Natural killer cell treated with Interleukin-12 subunit alpha and Interleukin-12 subunit beta and Interleukin-15 and Interleukin-18, amount 100 ng/mL, for 72 hours (primary cell): ENCODE measurements at places on chromosomes 16 and 17. TPM values are rescaled to one million over a fixed set of nuclear protein-coding genes. Genes with fewer than 3 reads are reported as not detected.
A peak's percentile ranks its signal among the peaks of the same experiment; 100 is the strongest.

GRCh38 chr16:89921131-89921701, 1.9 kb upstream of the TUBB3 start:
- no peak for DNase-seq
- H3K4me3 ChIP-seq: peak overlapping the region; percentile 90
- H3K36me3 ChIP-seq: no peaks in the 10 kb centered on the region
- peaks cover 10% of the 10 kb centered on the region for H3K27me3 ChIP-seq
- H3K4me1 ChIP-seq: peaks cover 24% of the 10 kb centered on the region
- H3K27ac ChIP-seq: no peak overlapping the region

- H3K36me3 ChIP-seq: no peaks in the 10 kb centered on the region
- no peak overlapping the region for H3K27ac ChIP-seq
- peaks cover 4% of the 10 kb centered on the region for H3K27me3 ChIP-seq
- peaks cover 2% of the 10 kb centered on the region for H3K4me1 ChIP-seq
Observed at GRCh38 chr16:74717367-74717766, 16.7 kb upstream of the MLKL start.

- H3K36me3 ChIP-seq: no peaks in the 10 kb centered on the region
- no peak overlapping the region for H3K27ac ChIP-seq
- DNase-seq: no peak
- no peaks in the 10 kb centered on the region for H3K27me3 ChIP-seq
Observed at GRCh38 chr17:69967910-69968411, 107.1 kb upstream of the KCNJ16 start.

DNA sequence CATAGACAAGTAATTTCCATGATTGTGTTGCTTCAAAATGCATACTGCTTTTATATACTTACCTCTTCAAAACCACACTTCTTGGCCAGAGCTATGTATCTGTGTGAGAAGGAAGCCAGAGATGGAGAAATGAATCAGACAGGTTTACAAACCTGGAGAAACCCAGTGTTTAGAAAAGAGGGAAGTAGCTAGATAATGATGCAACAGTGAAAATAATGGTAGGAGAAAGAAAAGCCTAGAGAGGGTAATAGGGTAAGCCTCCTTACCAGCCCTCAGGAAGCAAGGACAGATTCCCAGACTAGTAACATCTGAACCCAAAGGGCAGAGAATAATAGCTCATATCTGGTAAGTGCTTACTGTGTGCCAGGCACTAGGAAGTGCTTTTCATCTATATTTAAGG, 250.3 kb upstream of the CDH11 start:
- DNase-seq: no peak
- no peaks in the 10 kb centered on the region for H3K27me3 ChIP-seq
- no peak overlapping the region for H3K27ac ChIP-seq

DNA sequence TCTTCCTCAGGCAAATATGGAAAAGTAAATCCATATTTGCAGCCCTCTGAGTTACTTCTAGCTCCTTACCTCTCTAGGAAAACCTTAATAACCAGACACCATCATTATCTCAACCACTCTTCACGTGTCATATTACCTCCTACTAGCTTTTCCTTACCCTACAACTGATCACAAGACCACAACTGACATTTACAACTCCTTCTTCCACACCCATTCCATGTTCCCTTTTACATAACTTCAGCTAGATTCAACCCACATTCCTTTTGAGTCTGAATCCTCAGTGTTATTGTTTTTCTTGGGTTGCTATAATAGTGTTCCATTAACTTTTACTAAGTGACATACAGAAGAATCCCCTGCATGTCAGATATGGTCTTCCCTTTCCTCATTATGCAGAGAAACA, 4.7 kb upstream of the OR1E2 start:
- no peaks in the 10 kb centered on the region for H3K36me3 ChIP-seq
- no peak for DNase-seq
- H3K4me3 ChIP-seq: no peak overlapping the region
- peaks cover 22% of the 10 kb centered on the region for H3K27me3 ChIP-seq

DNA sequence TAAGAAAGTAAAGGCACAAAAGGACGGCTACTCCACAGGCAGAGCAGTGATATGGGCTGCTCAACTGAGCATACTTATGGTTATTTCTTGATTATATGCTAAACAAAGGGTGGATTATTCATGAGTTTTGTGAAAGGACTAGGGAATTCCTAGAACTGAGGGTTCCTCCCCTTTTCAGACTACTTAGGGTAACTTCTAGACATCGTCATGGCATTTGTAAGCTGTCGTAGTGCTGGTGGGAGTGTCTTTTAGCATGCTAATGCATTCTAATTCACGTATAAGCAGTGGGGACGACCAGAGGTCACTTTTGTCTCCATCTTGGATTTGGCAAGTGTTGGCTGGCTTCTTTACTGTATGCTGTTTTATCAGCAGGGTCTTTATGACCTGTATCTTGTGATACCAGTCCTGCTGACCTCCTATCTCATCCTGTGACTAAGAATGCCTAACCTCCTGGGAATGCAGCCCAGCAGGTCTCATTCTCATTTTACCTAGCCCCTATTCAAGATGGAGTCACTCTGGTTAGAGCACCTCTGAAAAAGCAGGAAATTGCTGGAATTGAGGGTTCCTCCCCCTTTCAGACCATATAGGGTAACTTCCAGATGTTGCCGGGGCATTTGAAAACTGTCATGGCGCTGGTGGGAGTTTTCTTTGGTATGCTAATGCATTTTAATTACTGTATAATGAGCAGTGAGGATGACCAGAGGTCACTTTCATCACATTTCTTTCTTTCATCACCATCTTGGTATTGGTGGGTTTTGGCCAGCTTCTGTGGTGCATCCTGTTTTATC, 388.5 kb downstream of the XYLT1 start:
- H3K4me1 ChIP-seq: no peaks in the 10 kb centered on the region
- no peak overlapping the region for H3K4me3 ChIP-seq
- peaks cover 5% of the 10 kb centered on the region for H3K27me3 ChIP-seq
- no peaks in the 10 kb centered on the region for H3K36me3 ChIP-seq

Gene TP53TG3C
- not detected for total RNA-seq

Gene KIF18B
- 26.5 TPM for total RNA-seq

- no peak overlapping the region for H3K4me3 ChIP-seq
- no peaks in the 10 kb centered on the region for H3K27me3 ChIP-seq
- no peaks in the 10 kb centered on the region for H3K36me3 ChIP-seq
- H3K4me1 ChIP-seq: peaks cover 51% of the 10 kb centered on the region
Observed at GRCh38 chr17:40617678-40618240, 29.9 kb downstream of the SMARCE1 start.

Gene RAP1GAP2
- 14.5 TPM for total RNA-seq

DNA sequence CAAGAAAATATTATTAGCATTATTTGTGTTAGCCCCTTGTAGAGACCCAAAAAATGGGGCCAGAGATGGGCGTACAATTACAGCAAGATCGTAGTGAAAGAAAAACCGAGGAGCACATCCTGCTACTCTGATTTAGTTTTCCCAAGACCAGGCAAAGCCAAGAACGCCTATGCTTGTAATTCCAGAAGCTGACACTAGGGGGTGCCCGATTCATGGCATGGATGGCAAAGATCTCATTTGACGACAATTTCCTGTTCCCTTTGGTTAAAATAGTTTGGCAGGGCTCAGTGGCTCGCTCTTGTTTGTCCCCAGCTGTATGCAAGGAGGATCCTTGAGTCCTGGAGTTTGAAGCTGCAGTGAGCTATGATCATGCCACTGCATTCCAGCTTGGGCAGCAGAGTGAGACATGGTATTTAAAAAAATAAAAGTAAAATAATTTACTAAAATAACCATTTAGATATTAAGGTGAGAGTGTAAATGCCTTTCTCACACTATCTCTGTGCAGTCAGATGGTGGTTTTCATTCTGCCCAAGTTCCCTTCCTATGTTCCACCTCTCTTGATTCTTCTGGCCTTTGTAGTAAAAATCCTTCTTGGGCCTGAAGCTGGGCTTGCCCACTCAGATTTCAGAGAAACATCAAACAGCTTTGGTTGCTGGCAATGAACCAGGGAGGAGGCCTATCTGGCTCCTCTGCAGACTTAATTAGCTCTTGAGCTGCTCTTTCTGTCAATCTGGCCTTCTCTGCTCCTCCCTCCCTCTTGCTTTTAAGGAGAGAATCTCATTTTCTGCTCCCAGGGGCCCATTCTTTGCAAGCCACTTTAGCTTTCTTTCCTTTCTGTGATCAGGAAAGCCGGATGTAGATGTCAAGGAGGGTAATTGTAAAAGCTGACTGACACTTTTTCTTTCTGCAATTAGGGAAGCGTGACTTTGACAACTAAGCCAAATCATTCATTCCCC, 31.2 kb downstream of the TMEM238L start:
- H3K27ac ChIP-seq: no peak overlapping the region
- DNase-seq: no peak
- peaks cover 11% of the 10 kb centered on the region for H3K36me3 ChIP-seq
- H3K4me1 ChIP-seq: no peaks in the 10 kb centered on the region
- H3K27me3 ChIP-seq: peaks cover 5% of the 10 kb centered on the region
- H3K4me3 ChIP-seq: no peak overlapping the region

DNA sequence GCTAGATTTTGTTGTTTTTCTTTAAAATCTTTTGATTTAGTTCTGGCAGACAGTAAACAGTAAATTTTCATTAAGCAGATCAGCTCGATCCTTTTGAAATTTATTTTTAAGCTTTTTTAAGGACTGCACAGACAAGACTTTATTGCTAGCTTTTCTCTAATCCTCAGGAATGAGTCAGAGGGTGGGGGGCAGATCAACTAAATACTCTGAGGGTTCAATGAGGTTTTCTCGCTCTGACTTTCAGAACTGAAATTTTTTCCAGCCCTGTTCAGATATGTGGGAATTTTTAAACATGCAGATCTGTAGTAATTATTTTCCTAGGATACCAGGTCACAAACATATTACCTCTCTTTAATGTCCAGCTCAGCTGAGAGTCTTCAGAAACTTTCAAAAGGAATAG, 977.2 kb downstream of the CDH11 start:
- H3K4me1 ChIP-seq: no peaks in the 10 kb centered on the region
- no peak for DNase-seq
- H3K36me3 ChIP-seq: no peaks in the 10 kb centered on the region
- no peak overlapping the region for H3K27ac ChIP-seq
- no peak overlapping the region for H3K4me3 ChIP-seq

DNA sequence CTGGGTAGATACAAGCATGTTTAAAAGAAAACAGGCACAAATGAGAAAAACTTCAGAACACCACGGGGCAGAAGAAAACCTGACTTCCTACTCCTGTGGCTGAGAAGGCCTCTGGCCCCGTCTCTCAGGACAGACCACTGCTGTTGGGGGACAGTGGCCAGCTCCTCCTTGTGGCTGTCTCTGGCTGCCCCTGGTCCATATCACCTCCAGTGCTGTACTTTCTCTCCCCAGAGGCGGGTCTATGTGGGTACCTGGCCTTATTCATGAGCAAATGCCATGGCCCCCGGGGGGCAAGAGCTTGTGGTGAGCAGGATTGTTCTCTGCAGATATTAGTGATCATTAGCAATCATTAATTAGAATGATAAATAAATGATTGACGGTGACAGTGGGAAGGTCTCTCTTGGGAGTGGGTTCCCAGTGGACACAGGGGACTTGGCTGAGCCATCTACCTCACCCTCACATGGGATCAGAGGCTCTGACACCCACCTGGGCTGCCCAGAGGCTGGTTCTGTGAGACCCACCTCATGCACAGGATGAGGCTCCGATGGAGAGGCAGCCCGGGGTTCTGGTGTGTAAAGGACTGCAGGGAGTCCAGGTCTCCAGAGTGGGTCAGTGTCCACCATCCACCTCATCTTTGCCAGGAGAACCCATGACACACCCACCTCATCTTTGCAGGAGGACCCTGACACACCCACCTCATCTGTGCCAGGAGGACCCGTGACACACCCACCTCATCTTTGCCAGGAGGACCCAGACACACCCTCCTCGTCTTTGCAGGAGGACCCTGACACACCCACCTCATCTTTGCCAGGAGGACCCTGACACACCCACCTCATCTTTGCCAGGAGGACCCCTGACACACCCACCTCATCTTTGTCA, 30.6 kb upstream of the CBFA2T3 start:
- H3K36me3 ChIP-seq: no peaks in the 10 kb centered on the region
- DNase-seq: peak; percentile 44
- peaks cover 4% of the 10 kb centered on the region for H3K4me1 ChIP-seq
- H3K27ac ChIP-seq: no peak overlapping the region

DNA sequence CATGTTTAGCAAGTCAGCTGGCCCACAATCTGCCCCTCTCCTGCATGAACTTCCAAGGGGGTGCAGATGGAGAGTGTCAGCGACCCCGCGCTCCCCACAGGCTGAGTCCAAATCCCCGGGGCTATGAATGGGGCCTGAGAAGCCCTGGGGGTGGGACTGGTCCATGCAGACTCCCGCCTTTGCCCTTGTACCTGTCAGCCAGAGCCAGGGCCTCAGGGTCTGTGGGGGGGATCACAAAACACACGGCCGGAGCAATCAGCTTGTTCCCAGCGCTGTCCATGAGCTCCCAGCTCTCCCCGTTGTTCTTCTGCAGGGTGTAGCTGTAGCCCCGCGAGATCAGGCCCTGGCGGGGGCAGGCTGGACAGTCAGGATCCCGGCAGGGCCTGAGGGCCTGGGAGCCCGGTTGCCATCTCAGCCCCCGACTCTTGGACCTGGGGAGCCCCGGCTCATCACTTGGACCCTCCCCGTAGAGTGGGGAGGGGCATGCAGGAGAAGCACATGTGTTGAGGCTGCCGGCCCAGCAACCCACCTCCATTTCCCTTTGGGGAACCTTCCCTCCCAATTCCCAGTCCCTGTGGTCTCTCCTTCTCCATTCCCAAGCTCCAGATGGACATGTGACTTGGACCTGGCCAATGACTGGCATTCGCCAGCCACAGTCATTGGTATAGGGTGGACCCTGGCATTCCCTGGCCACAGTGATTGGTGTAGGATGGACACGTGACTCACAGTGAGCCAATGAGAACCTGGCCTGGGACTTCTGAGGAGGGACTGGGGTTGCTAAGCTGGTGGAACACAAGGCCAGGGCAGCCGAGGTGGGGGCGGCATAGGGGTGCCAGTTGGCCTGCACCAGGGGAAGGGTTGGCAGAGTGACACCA, 42.4 kb downstream of the PPL start:
- DNase-seq: no peak
- H3K4me3 ChIP-seq: no peak overlapping the region
- H3K27ac ChIP-seq: no peak overlapping the region
- no peaks in the 10 kb centered on the region for H3K4me1 ChIP-seq
- H3K27me3 ChIP-seq: no peaks in the 10 kb centered on the region
- no peaks in the 10 kb centered on the region for H3K36me3 ChIP-seq

Gene HAS3
- total RNA-seq: 0.98 TPM

Gene HP
- total RNA-seq: not detected

Gene ARHGDIG
- total RNA-seq: not detected

Gene CASKIN1
- total RNA-seq: 0.14 TPM
